ENCODE measurements at places on chromosomes 1 and 21.
A peak's percentile ranks its signal among the peaks of the same experiment; 100 is the strongest.

DNA sequence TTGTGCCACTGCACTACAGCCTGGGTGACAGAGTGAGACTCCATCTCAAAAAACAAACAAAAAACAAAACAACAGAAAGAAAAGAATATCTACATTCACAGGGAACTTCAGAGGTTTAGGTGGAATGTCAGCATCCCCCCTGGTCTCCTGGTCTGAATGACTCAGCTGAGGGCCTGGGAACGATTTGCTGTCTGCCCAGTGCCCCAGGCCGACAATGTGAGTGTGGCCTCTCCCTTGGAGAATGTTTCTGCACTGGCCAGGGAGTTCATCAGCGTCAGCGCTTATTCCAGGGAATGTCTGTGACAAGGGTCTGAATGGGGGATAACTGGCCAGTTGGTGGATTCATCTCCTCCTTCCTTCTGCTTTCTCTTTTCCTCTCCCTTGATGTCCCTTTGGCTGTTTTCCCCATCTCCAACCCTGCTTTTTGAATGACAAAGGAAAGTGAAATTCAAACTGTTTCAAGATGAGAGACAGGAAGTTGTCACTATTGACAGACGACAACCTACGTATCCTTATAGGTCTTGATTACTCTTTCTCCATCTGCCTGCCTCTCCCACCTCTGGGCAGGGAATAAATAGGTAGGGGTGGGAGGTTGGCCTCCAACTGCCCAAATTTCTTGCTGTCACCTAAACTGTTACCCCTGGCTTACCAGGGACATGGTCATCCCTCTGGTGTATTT lies 213.1 kb downstream of the HHAT start:
- no peak for DNase-seq

DNA sequence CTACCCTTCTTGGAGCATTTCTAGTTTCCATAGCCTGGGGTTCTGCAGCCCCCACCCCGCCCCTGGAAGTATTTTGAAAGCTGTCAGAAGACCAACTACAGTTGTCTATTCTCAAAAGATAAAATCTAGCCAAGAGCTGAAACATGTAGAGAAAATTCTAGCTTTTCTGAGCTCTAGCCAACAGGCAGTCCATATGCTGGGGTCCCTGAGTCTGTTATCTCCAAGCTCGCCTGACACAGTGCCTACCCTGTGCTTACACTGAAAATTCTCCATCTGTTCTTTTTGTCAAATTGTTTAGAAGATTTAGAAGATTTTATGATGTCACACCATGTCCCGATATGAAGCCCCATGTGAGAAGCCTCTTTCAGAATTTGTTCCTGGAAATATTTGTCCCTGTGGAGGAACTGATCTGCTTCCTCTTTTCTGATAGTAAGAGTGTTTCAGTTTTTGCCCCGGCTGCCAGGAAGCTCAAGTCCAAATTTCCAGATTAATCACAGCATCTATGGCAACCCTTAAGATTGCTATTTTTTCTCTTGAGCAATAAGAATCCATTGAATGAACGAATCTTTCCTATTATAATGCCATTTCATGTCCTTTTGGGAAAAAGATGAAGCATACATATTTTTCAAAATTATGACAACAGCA lies 23.7 kb upstream of the CSF3R start:
- no peak for DNase-seq

GRCh38 chr1:39238476-39238875 lies 34.0 kb downstream of the MACF1 start:
- no peak for DNase-seq

DNA sequence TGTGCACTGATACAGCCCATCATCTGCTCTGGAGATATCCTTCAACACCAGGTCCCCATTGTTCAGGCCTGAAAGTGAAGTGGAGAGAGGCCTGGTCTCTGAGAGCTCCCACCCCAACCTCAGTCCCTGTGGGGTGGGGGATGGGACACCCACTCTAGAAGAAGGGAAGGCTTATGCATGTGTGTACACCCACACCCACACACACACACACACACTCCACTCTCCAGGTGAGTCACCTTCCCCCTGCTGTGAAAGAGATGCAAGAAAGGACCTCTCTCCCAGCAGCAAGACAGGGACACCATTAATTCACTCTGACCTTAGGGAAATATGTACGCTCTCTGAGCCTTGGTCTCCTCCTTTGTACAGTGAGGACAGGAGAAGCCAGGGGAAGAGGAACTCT lies 5.9 kb downstream of the VSIG8 start:
- no peak for DNase-seq

- DNase-seq = no peak
These were observed 23.0 kb downstream of the CFAP74 start for GRCh38 chr1:1980467-1981141.

DNA sequence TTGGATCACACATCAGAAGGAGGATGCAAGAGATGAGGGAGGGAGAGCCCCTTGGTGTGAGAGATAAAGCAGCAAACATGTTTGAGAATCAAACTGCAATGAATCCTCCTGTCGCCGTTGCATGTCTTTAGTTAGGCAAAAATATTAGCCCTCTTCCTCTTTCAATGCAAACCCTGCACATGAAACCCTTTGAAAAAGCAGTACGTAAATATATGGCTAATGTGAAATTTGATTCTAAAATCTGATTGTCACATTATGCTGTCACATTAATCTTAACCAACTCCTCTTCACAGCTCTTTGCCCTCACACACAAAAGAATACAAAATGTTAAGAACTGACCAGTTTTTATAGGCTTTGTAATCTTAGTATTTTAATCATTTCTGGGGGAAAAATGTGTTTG lies 63.4 kb downstream of the WDR64 start:
- no peak for DNase-seq

GRCh38 chr1:91700771-91701471 lies 185.0 kb downstream of the TGFBR3 start:
- DNase-seq = no peak

DNA sequence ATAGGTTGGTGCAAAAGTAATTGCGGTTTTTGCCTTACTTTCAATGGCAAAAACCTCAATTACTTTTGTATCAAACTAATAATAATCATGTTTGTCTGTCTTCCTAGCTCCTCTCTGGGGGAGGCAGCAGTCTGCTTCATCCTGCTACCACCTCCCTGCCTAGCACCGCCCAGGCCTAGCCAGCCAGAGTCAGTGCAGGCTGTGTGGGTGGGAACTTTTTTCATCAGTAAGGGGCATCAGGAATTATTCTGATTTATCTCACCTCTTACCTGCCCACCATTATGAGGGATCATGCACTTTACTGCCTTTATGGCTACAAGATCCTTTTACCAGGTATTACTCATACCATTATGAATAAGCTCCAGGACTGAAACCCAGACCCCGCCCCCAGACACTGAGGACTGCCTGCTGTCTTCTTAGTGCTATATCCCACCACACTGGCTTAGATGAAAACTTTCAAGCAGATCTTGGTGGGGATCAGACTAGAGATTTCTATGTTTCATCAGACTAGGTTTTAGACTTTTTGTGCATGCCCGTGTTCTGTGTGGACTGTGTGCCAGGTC lies 116.4 kb downstream of the PBX1 start:
- DNase-seq = no peak

DNA sequence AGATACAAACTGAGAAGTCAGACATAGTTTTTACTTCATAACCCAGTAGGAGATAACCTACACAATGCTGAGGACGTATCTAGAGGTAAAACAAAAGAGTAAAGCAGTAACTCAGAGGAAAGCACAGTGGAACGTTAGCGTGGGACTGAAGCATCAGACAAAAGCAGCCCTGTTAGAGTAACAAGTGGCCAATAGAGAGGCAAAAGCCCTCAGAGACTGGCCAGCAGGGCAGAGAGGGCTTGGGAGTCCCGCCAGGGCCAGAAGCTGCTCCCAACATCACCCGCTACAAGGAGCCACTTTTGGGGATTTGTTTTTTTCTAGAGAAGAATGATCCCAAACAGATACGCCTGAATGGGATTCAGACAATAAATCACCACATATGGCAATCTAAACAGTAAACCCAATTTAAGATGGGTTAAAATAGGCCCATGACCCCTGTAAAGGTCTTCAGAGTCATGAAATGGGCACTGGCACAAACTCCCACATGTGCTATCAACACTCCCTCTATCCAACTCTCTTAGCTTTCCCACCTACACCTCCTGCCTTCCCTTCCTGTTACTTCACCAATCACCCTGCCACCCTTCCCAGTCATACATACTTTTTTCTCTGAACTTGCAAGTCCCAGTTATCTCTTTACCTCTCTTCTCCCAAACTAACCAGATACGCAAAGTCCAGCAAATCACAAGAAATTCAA lies 17.2 kb downstream of the TADA1 start:
- DNase-seq = no peak

DNA sequence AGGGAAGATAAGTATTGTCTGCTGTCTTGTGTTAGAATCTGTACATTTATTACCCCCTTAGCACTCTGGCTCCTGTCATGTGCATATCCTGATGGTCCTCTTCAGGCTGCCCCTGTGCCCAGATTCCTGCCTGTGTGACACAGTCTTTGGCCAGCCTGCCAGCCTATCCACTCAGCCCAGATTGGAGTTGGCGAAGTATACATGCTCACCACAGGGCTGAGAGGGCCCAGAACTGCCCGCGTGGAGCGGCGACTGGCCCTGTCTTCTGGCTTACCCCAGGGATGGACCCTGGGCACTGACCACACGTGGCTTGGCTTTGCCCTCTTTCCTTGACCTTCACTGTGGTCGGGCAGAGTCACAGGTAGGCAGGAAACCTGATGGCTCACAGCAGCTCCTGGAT lies 11.4 kb downstream of the RNF220 start:
- DNase-seq = no peak

- DNase-seq = no peak
These were observed 3.7 kb downstream of the HMGN2 start for GRCh38 chr1:26475989-26476388.

GRCh38 chr1:206609229-206609991 lies 2.9 kb downstream of the EIF2D start:
- no peak for DNase-seq

DNA sequence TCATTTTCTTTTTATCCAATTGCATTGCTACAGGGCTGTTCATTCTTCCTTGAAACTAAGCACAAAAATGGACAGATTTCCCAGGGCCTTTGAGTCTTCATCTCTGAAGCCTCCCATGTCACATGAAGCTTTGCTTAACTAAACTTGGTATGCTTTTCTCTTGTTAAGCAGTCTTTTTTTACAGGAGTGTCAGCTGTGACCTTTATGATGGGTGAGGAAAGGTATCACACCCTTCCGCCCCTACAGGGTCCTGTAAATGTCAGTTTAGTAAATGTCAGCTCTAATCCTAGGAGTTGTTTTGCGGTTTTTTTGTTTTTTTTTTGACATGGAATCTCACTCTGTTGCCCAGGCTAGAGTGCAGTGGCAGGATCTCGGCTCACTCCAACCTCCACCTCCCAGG lies 2.6 kb upstream of the AGTRAP start:
- DNase-seq = no peak

- peak; percentile 8 for DNase-seq
These were observed 112.9 kb downstream of the HLX start for GRCh38 chr1:220991959-220992704.

Measured in large intestine (tissue), 12 donors.